ENCODE measurements at places on chromosomes 12 and 14. TPM values are rescaled to one million over a fixed set of nuclear protein-coding genes. Genes with fewer than 3 reads are reported as not detected.
A peak's percentile ranks its signal among the peaks of the same experiment; 100 is the strongest.

The SCAF11 gene
- 67.1 TPM for total RNA-seq

The FAM90A1 gene
- not detected for total RNA-seq

The CCDC197 gene
- total RNA-seq: not detected

The RASAL1 gene
- total RNA-seq: not detected

The KCNC2 gene
- total RNA-seq: not detected

The SDR9C7 gene
- total RNA-seq: not detected

The LHX5 gene
- total RNA-seq: not detected

- peak; percentile 50 for DNase-seq
Measured at GRCh38 chr14:100246809-100247428, 8.0 kb downstream of the YY1 start.

GRCh38 chr12:78028426-78028825 lies 197.7 kb downstream of the NAV3 start:
- no peak for DNase-seq

- DNase-seq: no peak
Measured at GRCh38 chr14:100872259-100873095, 31.0 kb downstream of the RTL1 start.

- DNase-seq: no peak
Measured at GRCh38 chr14:38039496-38039895, 168.2 kb upstream of the SSTR1 start.

DNA sequence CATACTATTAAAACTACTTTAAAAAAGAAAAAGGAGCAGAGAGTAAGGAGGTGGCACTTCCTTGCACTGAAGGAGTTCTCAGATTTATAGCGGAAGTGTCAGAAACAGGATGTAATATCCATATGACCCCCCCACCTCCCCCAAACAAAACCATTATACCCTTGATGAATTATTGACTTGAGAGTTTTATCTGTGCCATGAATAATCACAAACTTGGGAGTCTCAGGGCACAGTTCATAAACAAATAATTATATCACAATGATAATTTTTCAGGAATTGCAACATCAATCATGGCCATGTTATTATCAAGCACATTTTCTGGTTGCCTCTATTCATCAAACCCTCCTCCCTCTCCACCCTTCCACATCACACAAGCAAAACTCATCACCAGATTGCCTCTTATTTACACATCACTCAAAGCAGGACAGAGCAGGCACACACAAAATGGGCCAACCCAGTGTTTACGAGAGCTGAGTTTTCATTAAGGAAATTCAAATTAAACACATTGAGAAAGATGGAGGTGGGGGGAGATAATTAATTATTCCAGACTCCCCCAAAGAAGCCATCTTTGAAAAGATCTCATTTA lies 141.4 kb downstream of the EGLN3 start:
- no peak for DNase-seq

DNA sequence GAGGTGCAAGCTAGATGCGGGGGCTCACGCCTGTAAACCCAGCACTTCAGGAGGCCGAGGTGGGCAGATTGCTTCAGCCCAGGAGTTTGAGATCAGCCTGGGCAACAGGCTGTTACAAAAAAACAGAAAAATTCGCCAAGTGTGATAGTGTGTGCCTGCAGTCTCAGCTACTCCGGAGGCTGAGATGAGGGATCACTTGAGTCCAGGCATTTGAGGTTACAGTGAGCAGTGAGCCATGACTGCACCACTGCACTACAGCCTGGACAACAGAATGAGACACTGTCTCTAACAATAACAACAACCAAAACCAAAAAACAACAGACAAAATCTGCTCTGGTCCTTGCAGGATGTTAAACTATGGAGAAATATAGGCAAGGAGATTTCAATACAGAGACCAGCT lies 13.9 kb downstream of the BTBD7 start:
- peak; percentile 14 for DNase-seq

- no peak for DNase-seq
Measured at GRCh38 chr14:61710853-61711817, 15.8 kb downstream of the HIF1A start.

DNA sequence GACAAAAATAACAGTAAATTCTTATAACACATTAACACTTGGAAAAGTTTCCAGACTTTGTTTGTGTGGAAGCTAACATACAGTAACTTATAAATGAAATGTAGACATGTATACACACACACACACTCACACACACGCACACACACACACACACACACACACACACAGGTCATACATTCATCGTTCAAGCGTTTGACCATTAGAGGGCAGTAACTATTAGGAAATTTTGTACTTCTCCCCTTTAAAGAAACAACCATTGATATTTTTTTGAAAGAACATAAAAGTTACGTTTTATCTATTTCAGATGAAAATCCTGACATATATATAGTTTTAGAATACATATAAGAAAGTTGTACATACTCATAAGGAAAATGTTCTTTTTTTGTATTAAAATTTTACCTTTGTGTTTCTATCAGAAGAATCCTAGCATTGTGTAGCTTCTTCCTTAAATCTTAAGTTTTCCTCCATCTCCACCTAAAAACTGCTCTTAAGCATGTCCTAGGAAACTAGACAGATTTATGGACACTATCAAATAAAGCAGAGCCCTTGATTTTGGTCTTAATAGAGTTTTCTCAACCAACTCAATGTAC lies 29.0 kb downstream of the PTPRQ start:
- peak; percentile 69 for DNase-seq

All from HT1080 (cell line).